ENCODE measurements at places on chromosomes 7 and 10. TPM values are rescaled to one million over a fixed set of nuclear protein-coding genes. Genes with fewer than 3 reads are reported as not detected.
A peak's percentile ranks its signal among the peaks of the same experiment; 100 is the strongest.

The SLC26A3 gene
- 856 TPM for total RNA-seq

The CCZ1 gene
- total RNA-seq, result 48.6 TPM

GRCh38 chr10:30979956-30980355 is 51.7 kb downstream of the ZNF438 start:
- no peak for DNase-seq

DNA sequence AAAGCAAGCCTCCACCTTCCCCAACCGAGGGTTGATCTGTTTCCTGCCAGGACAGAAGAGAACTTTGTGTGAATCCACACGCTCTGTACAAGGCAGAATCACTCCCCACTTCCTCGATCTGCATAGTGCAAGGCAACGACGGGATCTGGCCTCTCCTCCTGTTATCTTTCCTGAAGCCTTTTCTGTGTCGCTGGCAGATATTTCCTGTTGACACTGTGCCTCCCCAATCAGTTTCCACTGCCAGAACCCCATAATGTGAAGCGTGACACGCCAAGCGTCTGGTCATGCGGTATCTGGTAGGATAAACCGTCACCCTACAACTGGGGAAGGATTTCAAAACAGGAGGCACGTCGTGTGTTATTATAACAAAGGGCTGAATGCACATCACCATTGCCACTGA is 57.2 kb downstream of the FAM171A1 start:
- DNase-seq, result peak; percentile 75

The GPR15LG gene
- total RNA-seq, result 0.32 TPM

- no peak for DNase-seq
Observed at GRCh38 chr7:137454246-137454724, 110.8 kb upstream of the PTN start.

The NUTM2A gene
- total RNA-seq, result 0.58 TPM

DNA sequence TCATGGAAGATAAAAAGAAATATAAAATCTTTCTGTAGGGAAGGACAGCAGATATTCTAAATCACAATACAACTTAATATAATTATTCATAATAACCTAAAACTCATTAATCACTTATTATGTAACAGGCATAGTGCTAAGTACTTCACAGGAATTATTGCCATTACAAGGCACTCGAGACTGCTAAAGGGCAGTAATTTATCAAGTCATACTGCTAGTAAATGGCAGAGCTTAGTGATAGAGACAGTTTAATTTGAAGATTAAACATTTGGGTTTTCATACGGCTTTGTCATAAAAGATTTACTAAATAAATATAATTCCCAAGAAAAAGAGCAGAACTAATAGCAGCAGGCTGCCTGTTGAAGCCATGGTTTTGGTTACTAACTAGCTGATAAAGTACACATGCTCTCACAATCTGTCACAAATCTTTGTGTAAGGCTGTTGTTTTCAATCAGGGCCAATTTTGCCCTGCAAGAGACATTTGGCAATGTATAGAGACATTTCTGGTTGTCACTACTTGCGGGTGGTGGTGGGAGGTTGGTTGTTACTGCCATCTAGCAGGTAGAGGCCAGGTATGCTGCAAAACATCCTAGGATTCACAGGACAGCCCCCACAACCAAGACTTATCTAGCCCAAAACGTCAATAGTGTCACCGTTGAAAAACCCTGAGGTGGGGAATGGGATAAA is 233.3 kb upstream of the CACNA2D1 start:
- DNase-seq, result no peak

DNA sequence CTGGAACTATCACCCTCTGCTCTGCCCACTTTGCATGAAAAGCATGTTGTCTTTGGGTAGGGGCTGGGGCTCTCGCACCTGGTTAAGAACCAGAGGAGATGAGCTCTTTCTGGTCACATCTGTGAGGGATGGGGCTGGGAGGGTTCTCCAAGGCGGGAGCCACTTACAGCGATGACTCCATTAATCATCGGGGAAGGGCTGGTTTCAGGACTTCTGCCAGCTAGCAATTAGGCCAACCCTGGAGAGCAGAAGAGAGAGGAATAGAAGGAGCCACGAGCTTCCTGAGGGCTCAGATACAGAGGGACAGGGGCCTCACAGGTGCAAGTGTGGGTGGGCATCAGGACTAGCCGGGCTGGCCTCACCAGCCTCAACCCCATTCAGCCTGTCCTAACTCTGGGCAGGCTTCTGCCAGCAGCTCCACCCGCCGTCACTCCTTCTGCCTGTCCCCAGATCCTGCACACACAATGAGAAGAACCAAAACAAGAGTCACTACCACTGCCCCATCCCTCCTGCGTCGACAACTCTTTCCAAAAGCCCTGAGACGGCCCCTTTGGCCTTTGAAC is 8.4 kb downstream of the AQP1 start:
- DNase-seq, result no peak

Measured in mucosa of gallbladder (tissue), 1 donor.